ENCODE measurements at places on chromosomes 7 and 10.

DNA sequence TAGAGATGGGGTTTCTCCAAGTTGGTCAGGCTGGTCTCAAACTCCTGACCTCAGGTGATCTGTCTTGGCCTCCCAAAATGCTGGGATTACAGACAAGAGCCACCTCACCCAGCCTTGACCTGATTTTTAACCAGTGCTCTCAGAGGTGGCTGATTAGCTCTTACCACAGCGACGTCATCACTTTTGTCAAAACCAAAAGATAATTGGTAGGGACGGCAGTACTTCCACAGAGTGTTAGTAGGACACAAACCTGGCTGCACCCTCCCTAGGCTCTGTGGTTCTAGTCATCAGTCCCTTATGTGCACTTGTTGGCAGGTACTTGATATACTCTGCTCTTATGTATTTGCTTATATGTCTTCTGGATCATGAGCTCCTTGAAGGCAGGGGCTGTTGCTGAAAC lies 74.0 kb downstream of the GPR141 start:
- DNase-seq, result no peak

DNA sequence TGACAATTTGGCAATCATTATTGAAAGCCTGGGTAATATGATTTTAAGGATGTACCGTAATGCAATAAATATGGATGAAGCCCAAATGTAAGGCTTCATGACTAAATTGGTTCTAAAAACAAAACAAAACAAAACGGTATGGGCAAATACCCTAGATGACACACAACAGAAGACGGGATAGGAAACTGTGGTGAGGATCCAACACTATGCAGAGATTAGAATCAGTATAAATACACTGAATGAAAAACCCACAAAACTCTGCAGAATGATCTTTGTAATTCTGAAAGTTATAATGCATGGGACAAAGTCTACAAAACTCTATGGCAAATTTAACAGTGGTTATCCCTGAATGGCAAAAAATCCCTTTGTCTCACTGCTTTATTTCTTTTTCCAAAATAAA lies 57.6 kb downstream of the MALSU1 start:
- no peak for DNase-seq

DNA sequence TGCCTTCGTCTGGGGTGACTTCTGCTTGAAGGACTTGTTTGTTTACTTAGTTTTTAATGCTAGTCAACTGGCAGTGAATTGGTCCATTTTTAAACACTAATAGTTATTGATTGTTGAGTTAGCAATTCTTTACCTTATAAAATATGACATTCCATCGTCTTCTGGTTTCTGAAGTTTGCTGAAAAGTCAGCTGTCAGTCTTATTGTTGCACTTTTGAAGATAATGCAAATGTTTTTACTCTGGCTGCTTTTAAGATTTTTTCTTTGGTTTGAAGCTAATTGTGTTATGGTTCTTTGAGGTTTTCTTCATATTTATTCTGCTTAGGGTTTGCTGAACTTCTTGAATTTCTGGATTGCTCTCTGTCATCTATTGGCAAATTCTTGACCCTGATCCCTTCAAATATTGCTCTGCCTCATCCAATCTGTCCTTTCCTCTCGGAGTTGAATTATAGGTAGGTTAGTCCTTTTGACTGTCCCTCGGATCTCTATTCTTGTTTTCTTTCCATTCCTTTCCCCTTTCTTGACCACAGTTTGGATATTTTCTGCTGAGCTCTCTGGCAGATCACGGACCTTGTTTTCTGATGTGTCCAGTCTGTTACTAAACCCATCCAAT lies 24.2 kb downstream of the MGMT start:
- peak; percentile 24 for DNase-seq

DNA sequence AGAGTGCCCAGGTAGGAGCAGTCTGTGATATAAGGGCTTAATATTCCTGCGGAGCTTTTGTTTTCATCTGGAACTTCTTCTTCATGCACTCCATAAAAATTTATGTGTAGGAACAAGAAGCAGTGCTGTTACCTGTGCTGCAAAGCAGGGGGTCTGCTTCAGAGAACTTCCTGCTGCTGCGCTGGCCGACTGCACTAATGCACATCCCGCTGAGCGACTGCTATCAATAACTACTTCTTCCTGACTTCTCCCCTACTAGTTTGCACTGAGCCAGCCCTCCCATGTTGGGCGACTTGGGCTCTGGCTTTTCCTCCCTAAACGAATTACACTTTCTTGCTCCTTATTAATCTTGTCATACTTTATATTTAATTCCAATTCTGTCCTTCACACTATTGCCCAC lies 150.3 kb downstream of the NEBL start:
- no peak for DNase-seq

DNA sequence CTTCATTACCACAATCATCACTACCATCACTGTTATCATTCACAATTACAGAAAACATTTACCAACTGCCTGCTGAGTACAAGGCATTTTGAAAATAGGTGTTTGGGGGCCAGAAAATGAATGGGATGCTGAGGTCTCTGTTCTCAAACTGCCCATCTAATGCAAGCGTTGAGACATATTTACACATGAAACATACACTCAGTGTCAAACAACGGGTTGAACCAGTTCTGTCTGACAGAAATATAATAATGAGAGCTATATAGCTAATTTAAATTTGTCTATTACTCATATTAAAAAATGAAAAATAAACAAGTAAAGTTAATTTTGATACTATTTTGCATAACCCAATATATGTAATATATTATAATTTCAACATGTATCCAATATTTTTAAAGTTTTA lies 303.1 kb downstream of the KCNMA1 start:
- DNase-seq, result no peak

Data from HCT116 (cell line).